ENCODE measurements at places on chromosomes 11 and 22.
A peak's percentile ranks its signal among the peaks of the same experiment; 100 is the strongest.

DNA sequence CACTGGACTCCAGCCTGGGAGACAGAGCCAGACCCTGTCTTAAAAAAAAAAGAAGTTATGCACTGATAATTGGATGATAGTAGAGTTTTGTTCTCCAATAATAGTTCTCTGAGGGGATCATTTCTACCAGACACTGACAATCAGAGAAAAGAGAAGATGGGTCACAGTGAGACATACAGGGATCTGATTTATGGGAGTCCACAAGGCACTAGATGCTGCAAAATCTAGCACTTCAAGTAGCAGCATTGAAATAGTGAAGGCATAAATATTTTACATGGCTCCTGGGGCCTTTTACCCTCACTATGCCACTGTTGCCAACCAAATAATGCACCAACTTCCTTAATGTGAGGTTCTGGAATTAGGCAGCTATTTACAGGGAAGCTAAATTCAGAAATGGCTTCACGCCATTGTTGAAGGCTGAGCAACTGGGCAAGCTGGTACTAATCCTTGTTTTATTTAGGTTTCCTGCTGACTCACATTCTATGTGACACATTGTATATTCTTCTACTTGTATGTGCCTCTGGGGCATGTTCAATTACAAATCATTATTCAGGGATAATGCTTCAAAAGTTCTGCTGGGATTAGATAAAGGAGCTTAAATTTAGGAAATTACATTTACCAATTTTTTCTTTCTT, 38.2 kb upstream of the ABTB2 start:
- DNase-seq = peak; percentile 15

GRCh38 chr11:112453601-112454577, 193.2 kb upstream of the PLET1 start:
- no peak for DNase-seq

DNA sequence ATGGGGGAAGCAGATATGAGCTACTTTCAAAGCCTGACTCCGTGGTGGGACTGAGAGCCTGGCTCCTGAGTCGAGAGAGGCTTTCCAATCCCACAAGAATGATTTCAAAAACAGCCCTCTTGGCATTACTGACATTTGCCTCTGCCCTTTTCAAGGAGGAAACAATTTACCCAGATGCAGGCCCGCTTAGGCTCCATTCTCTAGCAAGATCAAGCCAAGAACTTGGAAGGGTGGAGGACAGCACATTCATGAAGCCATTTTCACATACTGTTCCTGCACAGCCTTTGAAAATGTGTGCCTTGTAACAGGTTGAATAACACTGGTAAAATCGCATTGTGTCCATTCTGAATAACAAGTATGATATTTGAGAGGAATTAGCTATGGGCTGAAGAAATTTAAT, 58.2 kb upstream of the EED start:
- no peak for DNase-seq

- DNase-seq = no peak
Observed at GRCh38 chr11:60959431-60959830, 7.5 kb upstream of the SLC15A3 start.

DNA sequence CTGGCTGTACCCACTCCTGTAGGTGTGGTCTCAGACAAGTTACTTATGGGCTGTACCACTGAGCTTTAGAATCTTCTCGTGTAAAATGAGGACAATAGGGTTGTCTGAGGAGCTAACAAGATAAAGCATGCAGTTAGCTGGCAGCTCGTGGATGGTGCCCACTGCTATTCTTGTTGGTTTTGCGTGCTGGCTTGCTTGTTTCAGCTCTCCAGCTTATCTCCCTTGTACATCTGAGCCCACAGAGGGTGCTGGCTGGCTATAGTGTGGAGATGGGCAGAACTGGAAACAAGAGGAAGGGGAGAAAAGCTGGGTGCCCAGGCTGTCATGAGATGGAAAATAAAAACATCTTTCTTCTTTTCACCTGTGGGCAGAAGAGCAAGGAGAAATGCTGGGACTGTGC, 46.5 kb upstream of the GALNT18 start:
- DNase-seq = no peak

GRCh38 chr22:38412435-38413084, 42.4 kb downstream of the KCNJ4 start:
- DNase-seq = peak; percentile 60

DNA sequence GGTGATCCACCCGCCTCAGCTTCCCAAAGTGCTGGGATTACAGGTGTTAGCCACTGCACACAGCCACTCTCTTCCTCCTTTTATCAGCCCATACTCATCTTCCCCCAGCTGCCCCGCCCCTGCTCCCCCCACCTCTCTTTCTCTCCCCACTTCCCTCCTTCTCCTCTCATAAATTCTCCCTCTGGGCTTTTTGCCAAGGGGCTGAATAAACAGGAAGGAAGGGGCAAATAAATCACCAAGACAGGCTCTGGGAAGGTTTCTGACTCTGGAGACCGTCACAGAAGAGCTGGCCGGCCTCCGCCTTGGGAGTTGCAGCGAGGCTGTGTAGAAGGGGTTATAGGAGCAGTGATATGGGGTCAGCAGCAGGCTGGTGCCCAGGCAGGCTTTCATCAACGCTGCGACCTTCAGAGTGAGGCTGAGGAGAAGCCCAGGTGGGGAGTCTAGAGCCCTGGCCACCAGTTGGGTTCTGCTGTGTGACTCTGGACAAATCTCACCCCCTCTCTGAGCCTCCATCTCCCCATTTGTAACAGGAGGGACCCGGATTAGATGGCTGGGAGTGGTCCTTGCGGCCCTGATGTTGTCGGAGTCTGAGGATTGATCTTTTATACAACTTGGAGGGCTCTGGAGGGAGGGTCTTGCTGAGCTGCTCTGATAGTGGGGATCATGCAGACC, 62.6 kb upstream of the RASD2 start:
- DNase-seq = peak; percentile 72

DNA sequence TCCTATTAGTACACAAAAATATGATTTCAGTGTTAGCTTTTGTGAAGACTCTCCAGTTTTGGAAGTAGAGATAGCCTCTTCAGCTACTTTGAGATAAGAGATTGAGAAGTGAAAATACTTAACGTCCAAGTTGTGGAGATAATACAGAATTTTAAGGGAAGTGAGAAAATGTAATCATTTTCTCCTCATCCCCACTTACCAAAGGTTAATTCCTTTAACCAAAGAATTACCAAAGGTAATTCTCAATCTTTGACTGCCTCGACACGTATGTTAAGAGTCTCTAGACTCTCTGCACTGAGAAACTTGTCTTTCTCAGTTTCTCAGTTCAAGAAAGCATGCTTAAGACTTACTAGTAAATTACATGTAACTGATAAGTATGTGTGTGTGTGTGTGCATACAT, 15.3 kb downstream of the C11orf54 start:
- DNase-seq = no peak

GRCh38 chr22:37733625-37734401, 37.0 kb downstream of the TRIOBP start:
- DNase-seq = no peak

DNA sequence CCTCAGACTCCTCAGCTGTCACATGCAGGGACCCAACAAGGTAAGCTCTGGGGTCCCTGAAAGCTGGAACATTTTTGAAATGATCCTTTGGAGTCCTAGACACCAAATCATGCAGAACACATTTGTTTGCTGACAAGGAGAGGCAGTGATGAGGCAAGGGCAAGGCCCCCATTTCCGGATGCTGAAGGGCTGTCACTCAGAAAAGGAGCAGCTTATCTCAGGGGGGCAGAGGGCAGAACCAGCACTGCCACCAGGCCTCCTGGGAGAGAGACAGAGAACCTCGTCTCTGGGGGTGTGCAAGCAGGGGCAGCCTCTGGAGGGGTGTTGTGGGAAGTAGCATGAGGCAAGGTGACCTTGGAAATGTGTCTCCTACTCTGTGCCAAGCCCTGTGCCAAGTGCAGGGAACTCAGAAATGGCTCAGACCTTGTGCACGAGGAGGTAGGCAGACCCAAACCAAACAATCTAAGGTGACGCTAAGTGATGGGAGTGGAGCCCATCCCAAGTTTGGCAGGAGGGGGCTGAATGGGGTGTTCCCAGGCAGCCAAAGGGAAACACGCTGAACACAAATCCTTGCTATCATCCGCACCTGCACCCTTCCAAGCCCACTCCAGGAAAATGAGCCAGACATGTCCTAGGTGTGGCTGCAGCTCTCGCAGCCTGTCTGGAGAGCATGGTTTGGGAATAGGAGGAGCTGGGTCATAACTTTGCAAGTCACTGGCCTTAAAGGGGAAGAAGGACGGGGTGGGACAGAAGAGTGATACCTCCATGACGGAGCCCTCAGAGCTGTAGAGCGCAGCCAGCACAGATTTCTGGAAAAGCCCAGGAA, 94.2 kb downstream of the PDE2A start:
- DNase-seq = no peak

GRCh38 chr22:19478901-19479354, at the start of gene UFD1:
TSS of gene UFD1 (minus strand) at chr22:19479193. CDS start at chr22:19479085, 108 bp downstream.
- DNase-seq = peak; percentile 81

- DNase-seq = no peak
Observed at GRCh38 chr11:31797190-31798056, 13.7 kb downstream of the PAX6 start.

GRCh38 chr11:6566704-6567370, 36.6 kb downstream of the RRP8 start:
- no peak for DNase-seq

DNA sequence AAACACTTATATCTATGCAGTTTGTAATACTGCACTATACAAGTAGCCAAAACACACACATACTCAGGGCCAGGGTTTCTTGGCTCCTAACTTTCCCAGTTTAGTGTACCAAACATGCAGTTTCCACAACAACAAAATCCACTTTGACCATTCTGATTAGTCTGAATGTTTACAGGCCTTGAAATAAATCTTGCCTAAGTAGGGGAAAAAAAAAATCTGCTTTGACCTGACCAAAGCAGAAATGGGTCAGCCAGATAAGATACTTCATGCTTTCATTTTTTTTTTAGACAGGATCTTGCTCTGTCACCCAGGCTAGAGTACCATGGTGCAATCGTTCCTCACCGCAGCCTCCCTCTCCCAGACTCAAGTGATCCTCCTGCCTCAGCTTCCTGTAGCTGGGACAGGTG, 10.1 kb downstream of the PRR14L start:
- DNase-seq = no peak
